ENCODE measurements at places on chromosomes 7 and 10.

GRCh38 chr7:72097226-72097625 is 314.9 kb downstream of the CALN1 start:
- no peak for DNase-seq

GRCh38 chr10:12073526-12073925 is 4.8 kb downstream of the DHTKD1 start:
- DNase-seq = no peak

GRCh38 chr10:131810036-131810804 is 90.6 kb upstream of the PPP2R2D start:
- no peak for DNase-seq

- no peak for DNase-seq
Observed at GRCh38 chr7:155975490-155975889, 163.2 kb upstream of the SHH start.

DNA sequence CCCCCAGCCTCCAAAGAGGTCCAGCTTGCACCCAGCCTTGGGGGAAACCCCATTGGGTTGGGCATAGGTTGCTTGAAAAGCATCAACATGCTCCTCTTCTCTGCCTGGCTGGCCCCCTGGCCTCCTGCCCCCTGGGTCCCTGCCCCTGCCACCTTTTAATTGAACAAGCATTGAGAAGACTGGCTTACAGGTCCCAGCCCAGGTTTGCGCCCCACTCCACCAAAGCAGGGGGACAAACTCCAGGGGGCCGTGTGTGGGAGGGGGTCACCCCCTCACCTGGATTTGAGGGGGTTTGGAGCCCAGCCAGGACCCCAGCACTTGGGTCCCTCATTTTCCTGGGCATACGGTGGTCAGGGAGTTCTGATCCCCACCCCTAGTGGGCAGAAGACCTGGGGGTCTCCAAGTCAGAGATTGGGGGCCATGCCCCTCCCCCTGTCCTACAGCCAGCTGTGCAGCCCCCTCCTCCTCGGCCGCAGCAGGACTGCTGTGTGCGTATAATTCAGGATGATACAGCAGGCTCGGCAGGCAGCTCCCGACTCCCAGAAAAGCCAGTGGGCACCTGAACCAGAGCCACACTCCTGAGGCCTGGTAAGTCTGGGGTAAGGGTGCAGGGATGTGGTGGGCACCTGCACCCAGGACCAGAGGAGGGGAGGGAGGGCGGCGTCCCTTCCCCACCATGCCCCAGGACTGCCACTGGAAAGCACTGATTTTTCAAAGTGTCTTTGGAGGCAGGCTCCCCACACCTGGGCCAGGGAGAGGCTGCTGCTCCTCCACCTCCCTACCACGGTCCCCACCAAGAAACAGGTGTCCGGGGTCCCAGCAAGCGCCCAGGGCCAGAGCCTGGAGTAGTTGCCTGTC is 1.7 kb downstream of the ELFN1 start:
- no peak for DNase-seq

GRCh38 chr7:762885-763284 is 35.8 kb upstream of the PRKAR1B start:
- DNase-seq = no peak

DNA sequence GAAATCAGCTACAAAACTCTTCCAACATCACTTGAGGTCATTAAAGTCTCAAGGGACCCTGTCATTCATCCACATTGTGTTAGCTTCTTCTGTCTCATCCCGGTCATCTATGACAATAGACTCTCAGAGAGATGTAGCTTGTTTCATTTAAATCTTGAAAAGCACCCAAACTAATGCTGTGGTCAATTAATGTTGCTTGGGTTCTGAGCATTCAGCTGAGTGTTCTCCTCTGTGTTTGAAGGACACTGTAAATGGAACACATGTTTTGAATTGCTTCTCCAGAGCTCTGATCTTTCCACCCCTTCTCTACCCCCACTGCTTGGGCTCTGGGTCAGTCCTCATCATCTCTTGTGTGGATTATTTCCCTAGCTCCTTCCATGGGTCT is 19.6 kb upstream of the ADD3 start:
- no peak for DNase-seq

GRCh38 chr7:142878315-142878714 is 7.2 kb downstream of the TRPV6 start:
- no peak for DNase-seq

GRCh38 chr7:126791306-126791705 is 461.4 kb downstream of the GRM8 start:
- no peak for DNase-seq

DNA sequence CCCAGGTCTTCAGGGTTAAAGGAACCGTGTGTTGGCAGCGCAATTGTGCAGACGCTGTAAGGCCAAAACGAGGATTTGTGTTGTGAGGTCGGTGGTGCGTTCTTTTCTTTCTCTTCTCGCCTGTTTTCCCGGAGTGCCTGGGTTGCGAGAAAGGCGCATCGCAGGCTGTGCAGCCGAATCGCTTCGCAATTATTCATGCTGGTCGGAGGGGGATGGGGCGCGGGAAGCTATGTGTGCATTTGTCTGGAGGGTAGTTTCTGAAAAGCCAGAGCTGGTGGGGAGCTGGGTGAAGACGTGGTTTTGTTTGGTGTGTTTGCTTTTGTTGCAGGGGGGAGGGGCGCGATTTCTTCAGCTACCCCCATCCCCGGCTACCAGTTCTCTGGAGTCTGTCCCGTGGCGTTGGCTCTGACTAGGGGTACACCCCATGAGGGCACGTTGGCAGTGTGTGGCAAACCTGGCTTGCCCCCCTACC is 2.1 kb downstream of the MXI1 start:
- peak; percentile 53 for DNase-seq

- DNase-seq = no peak
Observed at GRCh38 chr10:45179691-45180090, 135.7 kb downstream of the OR13A1 start.

DNA sequence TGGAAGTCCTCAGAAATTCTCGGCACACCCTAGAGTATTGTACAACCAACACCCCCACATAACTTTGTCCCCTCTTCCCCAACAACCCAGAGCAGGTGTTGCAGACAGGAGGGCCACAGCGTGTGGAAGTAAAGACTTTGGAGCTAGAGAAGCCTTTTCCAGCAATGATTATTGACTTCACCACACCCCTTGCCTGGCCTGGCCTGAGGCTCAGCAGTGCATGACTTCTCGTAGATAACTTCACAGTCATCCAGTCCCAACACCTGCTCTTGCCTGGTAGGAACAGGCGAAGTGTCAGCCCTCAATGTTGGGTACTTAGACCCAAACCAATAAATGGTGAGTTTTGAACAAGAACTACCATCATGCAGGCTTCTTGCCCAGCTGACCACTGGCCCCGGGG is 36.7 kb downstream of the GOT1 start:
- no peak for DNase-seq

- no peak for DNase-seq
Observed at GRCh38 chr7:1849351-1850041, 179.4 kb downstream of the ELFN1 start.

GRCh38 chr10:36591436-36591835 is 534.0 kb upstream of the ANKRD30A start:
- DNase-seq = no peak

DNA sequence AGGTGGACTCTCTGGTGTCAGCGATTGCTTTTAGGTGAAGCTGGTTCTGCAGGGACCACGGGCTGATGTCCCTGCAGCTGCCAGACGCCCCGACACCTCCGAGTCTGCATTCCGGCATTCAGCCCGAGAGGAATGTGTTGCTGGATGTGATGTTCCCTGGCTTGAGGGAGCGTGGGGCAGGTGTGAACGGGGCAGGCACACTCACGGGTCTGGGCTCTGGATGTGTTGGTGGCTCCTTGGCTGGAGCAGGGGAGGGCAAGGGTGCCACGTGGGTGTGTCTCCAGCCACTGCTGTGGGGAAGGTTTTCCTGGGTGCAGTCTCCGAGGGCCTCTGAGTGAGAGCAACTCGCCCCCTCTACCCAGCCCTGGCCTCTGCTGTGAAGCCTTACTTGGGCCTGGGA is 140.5 kb downstream of the CAMK1D start:
- no peak for DNase-seq

DNA sequence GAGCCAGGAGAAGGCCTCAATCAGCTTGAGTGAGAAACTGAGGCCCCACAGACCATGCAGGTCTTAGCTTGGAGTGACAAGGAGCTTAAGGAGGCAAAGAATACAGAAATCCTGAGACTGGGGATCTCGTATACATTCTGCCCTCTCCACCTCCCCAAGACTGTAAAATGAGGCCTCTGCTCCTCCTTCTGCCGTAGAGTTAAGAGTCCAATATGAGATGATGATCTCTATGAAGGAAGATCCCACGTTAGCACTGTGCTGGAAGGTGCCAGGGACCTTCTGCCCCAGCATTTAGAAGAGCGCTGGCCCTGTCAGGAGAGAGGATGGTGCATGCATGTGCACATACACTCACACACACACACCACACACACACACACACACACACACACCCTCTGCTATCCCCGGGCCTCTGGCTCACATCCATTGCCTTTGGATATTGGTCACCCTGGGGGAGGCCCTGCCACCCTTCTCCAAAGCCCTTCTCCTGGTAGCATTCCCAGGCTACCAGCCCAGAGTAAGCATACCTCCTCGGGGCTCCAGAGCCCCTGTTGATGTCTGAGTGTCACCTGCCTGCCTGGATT is 15.0 kb downstream of the ZCCHC24 start:
- DNase-seq = no peak

DNA sequence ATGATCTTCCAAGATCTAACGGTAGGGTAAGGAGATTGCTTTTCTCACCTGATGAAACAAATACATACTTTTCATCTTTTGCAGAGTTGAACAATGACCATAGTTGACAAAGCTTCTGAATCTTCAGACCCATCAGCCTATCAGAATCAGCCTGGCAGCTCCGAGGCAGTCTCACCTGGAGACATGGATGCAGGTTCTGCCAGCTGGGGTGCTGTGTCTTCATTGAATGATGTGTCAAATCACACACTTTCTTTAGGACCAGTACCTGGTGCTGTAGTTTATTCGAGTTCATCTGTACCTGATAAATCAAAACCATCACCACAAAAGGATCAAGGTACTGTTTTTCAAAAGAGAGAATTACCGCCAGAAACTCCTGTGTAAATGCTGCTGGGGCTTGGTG is 79.9 kb downstream of the ANKRD61 start:
- DNase-seq = no peak

- no peak for DNase-seq
Observed at GRCh38 chr7:20176578-20177242, 40.5 kb downstream of the MACC1 start.

DNA sequence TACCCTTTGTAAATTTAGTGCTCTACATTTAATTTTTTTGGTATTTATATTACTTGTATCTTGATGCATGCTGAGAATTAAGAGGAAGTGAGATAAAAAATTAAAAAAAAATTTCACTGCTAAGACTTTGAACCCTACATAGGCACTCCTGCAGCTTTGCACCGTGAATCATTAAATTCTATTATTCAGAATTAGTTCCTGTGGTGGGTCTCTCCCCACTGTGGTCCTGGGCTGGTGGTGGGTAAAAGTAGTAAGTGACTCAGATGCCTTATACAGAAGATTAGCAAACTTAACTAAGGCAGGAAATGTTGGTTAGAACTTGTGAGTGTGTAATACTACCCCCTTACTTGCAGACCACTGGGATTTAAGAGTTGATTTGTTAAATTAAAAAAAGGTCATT is 72.6 kb downstream of the AP3M1 start:
- DNase-seq = no peak

DNA sequence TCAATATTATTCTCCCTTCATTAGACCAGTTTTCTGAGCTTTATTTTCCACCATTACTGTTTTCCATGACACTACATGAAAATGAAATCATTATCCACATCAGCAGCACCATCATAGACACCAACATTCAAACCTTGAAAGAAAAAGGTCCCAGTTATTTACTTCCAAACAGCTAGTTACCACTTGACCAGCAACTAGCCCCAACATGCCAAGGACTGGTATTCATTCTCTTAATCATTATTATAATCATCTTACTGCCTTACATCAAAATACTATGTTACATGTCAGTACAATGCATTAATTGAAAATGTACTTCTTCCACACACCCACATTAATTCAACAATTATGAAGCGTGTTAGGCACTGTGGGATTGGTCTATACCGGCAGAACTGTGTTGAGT is 199.4 kb downstream of the TSPAN12 start:
- DNase-seq = no peak

- DNase-seq = no peak
Observed at GRCh38 chr10:22570234-22570633, 144.1 kb downstream of the PIP4K2A start.

DNA sequence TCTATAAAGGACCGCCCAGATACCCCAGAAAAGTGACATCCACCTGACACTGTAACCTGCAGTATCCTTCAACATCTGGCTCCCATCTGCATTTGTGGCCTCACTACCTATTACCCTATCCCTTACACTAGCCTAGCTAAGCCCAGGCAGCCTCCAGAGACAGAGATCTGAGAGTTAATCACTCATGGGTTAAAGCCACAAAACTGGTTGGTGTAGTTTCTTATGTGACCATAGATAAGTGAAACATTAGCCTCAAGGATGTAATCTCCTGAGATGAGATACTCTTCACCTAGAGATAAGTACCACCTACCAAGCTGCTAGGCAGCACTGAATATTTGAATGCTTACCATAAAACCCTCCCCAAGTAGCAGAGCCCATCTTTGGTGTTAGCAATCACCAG is 35.4 kb downstream of the CTTNBP2 start:
- no peak for DNase-seq

DNA sequence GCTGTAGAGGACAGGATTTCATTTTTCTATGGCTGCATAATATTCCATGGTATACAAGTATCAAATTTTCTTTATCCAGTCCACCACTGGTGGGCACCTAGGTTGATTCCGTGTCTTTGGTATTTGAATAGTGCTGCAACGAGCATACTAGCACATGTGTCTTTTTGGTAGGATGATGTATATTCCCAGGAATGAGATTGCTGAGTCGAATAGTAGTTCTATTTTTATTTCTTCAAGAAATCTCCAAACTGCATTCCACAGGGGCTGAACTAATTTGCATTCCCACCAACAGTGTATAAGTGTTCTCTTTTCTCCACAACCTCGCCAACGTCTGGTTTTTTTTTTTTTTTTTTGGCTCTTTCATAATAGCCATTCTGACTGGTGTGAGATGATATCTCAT is 550.0 kb downstream of the REEP3 start:
- DNase-seq = no peak

- DNase-seq = no peak
Observed at GRCh38 chr10:74194999-74195398, 44.0 kb downstream of the ADK start.

- no peak for DNase-seq
Observed at GRCh38 chr7:149873970-149874643, 338 bp downstream of the ATP6V0E2 start.

GRCh38 chr10:86668297-86669165 is at the start of gene LDB3:
LDB3 (plus strand) TSS chr10:86668511; CDS start chr10:86668692, 181 bp downstream.
- no peak for DNase-seq

GRCh38 chr10:43857931-43858315 is 209.2 kb upstream of the ZNF32 start:
- DNase-seq = no peak

DNA sequence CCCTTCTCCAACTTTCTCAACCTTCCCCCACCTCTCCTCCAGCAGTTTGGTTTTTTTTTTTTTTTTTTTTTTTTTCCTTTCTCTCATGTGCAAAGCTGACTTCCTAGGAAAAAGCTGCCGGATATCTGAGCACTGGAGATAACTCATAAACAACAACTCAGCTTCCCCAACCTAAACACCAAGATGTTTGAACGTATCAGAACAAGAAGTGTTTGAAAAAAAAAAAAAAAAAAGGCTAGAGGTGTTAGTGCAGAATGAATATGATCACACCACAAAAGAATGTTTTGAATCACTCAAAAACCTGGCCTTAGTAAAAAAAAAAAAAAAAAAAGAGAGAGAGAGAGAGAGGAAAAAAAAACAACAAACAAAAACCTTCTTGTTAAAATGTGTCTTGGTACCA is 11.2 kb downstream of the GATA3 start:
- DNase-seq = no peak

Data from stimulated activated CD4-positive, alpha-beta T cell treated with anti-CD3 and anti-CD28 coated beads, Interleukin-15, amount 100 ng/mL, for 1 hour (primary cell).